Foreskin melanocyte (primary cell): ENCODE measurements at places on chromosomes 12 and 14.
A peak's percentile ranks its signal among the peaks of the same experiment; 100 is the strongest.

GRCh38 chr14:92253381-92253894, 69.5 kb upstream of the SLC24A4 start:
- DNase-seq: no peak

DNA sequence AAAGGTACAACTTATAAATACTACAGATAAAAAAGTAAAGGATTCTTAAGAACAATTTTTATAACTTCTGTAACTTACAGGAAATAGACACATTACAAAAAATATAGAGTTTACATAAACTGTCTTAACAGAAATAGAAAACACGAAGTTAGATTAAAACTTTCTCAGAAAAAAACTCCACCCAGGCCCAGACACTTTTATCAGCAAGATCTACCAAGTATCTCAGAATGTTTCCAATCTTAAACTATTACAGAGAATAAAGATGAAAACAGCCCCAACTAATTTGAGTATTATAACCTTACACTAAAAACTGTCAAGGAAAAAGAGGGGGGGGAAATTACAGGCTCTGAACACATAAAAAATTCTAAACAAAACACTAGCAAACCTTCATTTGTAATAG, 8.2 kb downstream of the ZFC3H1 start:
- DNase-seq: no peak

DNA sequence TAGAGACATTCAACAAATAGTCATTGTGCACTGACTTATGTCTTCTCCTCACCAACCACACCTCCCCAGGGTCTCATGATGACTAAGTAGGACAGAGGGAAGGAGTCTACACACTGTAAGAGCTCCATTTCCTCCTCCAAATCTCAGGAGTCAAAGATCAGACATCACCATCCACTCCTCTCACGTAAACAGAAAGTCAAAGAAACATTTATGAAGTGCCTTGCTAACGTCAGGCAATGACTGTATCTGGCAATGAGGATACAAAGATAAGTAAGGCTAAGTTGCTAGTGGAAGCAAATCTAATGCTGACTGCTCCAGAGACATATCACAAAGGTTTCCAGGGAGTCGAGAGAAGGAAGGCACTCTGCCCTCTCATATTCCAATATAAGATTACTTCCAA, 88.9 kb downstream of the SLC2A13 start:
- peak; percentile 73 for DNase-seq

GRCh38 chr14:23078692-23079116, 16.2 kb downstream of the ACIN1 start:
- DNase-seq: peak; percentile 85

DNA sequence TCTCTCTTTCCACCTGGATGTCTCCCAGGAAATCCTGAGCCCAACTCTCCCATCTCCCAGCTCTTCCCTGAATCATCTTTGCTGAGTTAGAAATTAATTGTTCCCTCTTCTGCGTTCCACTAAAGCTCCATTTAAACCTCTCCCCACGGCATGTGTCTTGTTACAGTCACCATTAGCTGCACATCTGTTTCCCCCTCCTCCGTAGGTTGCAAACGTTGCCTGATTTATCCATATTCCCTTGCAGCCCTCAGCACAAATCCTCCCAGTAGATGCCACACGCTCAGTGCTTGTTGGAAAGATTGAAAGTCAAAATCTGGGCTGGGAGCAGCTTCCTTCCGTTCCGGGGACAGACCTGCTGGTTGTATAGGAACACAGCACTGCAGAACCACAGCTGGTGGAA, 90.4 kb downstream of the SLC24A4 start:
- no peak for DNase-seq

- no peak for DNase-seq
These were observed 51.2 kb upstream of the TMPO start for GRCh38 chr12:98464190-98464589.
